ENCODE measurements at places on chromosomes 16 and 17.
A peak's percentile ranks its signal among the peaks of the same experiment; 100 is the strongest.

DNA sequence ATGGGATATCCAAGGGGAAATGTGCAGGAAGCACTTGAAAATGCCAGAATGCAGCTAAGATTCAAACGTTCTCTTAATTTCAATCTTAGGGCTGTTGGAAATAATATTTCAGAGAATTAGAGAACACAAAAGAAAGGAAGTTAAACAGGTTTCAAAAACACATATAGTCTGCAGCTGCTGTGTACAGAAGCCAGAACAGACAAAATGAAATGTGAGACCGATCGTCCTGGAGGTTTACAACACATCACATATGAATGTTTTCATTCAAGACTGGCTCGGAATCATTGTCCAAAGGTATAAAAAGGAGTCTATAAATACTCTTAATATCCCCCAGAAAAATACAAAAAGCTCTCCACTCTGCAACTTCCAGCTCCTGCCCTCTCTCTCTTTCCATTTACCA lies 14.3 kb downstream of the CYTH1 start:
- DNase-seq: no peak

GRCh38 chr17:41989702-41990419 lies 23.3 kb downstream of the CNP start:
- DNase-seq: no peak

DNA sequence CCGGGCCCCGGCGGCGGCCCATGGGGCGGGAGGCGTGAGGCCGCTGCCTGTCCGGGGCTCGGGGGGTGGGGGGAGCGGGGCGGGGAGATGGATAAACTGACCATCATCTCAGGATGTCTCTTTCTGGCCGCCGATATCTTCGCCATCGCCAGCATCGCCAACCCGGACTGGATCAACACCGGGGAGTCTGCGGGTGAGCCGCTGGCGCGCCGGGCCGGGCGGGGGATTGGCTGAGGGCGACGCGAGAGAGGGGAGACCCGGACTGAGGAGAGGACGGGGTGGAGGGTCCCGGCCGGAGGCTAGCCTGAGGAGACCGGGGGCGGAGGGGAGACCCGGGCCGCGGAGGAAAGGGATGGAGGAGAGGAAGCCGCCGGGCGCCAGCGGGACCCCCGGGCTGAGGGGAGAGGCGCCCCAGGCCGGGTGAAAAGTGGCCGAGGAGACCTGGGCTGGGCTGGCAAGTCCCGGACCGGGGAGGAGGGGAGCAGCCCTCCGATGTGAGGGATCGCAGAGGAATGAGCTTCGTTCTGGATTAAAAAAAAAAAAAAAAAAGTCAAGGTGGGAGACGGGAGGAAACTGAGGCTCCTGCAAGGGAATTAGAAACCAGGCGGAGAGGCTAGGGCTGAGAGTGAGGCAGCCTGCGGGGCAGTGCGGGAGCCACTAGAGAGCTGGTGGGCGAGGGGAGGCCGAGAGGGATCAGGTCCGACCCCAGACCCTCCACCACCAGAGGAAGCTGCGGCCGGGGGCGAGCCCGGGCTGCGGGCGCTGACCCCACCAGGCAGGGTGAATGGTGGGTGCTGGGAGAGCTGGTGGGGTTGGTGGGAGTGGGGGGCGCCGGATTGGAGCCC lies 526 bp downstream of the MOSMO start:
- peak; percentile 8 for DNase-seq

GRCh38 chr17:41440531-41441033 lies at the start of gene KRT38:
TSS of gene KRT38 (minus strand) at chr17:41440983. CDS start at chr17:41440921, 62 bp downstream.
- no peak for DNase-seq

DNA sequence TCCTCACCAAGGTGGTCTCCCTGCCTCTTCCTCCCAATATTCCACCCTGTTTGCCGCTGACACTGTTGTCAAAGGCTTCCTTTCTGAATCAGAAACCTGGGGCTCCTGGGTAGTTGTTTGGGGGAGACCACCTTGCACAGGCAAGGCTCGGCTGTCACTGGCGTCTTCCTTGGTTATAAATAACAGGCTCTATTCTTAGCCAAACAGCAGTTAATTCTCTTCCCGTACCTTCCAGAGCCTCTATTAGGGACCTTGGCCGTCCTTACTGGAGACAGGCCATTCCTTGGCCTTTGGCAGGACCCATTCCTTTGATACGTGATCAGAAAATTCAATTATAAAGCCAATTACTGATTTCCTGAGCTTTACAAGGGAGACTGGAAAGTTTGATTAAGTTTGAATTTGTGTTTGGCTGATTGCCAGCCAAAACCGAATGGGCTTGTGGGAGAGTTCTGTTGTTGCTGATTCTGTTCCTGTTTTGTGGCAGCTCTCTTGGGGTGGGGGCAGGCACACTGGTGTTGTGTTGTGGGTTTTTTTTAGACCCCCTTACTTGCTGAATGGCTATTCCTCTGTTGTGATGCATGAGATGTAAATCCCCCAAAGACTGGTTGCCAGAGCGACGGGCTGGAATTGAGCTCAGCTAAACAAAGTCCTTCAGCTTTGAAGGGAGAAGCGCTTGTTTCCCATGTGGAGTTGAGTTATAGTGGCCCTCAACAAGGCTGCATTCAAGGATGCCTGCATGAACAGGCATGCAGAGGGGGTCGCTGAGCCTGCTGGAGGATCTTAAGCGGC lies 104.6 kb downstream of the GNAO1 start:
- no peak for DNase-seq

All from naive thymus-derived CD4-positive, alpha-beta T cell (primary cell).